ENCODE measurements at places on chromosomes 4 and X. TPM values are rescaled to one million over a fixed set of nuclear protein-coding genes. Genes with fewer than 3 reads are reported as not detected.

CCNA2 gene
- 19.9 TPM for total RNA-seq

F11 gene
- total RNA-seq: 2.5 TPM

GPR173 gene
- 13.7 TPM for total RNA-seq

BGN gene
- 79.5 TPM for total RNA-seq

PI4K2B gene
- 11.2 TPM for total RNA-seq

TMEM185A gene
- 35.7 TPM for total RNA-seq

SERTM2 gene
- 1.3 TPM for total RNA-seq

AMER1 gene
- 7.9 TPM for total RNA-seq

CSTF2 gene
- 15.6 TPM for total RNA-seq

COL25A1 gene
- total RNA-seq: 27.4 TPM

BEX2 gene
- 29.8 TPM for total RNA-seq

DMP1 gene
- not detected for total RNA-seq

RTL3 gene
- total RNA-seq: 0.12 TPM

VCX2 gene
- not detected for total RNA-seq

FNIP2 gene
- total RNA-seq: 115 TPM

SSX3 gene
- total RNA-seq: not detected

RAI2 gene
- 5.3 TPM for total RNA-seq

SPANXC gene
- total RNA-seq: not detected

CENPVL1 gene
- total RNA-seq: 0.18 TPM

SMIM10L2A gene
- 4.8 TPM for total RNA-seq

SAT1 gene
- total RNA-seq: 236 TPM

XPNPEP2 gene
- 28.7 TPM for total RNA-seq

ATP8A1 gene
- total RNA-seq: 33.2 TPM

MAGEA1 gene
- not detected for total RNA-seq

GAGE1 gene
- not detected for total RNA-seq

RNF113A gene
- total RNA-seq: 9.0 TPM

CPE gene
- 93.4 TPM for total RNA-seq

VCX3B gene
- not detected for total RNA-seq

PCDH10 gene
- total RNA-seq: 3.4 TPM

XAGE1A gene
- not detected for total RNA-seq
